Testis (tissue), 5 donors: ENCODE measurements at places on chromosomes 12 and 14.

GRCh38 chr12:24688601-24689000 lies 260.3 kb downstream of the BCAT1 start:
- DNase-seq: no peak

GRCh38 chr14:72607386-72608130 lies 286.3 kb downstream of the DPF3 start:
- no peak for DNase-seq

GRCh38 chr12:42261708-42262107 lies 23.7 kb upstream of the YAF2 start:
- no peak for DNase-seq

GRCh38 chr12:111160350-111161241 lies 208.3 kb downstream of the PHETA1 start:
- DNase-seq: no peak

DNA sequence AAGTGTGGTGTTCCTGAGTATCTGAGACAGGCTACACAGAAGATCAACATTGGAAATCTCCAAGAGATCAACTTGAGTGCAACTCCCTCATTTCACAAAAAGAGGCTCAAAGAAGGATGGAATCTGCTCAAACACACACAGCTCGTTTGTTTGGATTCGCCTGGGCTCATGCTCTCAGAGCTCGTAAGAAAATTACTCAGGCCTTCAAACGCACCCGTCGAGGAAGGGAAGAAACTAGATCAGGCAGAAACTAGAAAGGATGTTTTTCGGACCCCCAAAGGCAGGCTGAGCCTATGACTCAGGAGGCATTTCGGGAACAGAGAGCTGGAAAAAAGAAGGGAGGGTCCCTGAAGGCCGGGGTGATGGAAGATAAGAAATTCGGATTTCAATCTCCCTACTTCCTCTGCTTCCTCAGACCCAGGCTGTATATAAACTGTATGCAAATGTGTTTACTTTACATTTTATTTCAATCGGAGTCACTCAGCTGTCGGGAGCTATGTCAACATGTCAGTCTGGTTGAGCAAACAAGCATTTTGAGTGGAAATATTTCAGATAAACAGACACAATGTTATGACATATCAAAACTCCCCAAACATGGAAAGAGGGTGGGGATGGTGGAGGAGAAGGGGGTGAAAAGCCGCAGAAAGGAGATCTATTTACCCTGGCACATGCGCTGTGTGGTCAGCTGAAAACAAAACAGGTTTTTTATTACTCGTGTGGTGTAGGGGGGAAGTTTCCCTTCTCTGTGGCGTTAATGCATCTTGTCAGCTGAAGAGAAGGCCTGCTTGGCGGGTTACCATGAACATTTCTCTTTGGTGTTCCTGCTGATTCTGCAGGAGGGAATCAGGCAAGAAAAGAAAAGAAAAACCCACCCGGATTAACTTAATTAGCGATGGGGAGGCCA lies 129.1 kb upstream of the TBX3 start:
- DNase-seq: no peak

- no peak for DNase-seq
These were observed 151.5 kb upstream of the PARP11 start for GRCh38 chr12:4024701-4025100.

DNA sequence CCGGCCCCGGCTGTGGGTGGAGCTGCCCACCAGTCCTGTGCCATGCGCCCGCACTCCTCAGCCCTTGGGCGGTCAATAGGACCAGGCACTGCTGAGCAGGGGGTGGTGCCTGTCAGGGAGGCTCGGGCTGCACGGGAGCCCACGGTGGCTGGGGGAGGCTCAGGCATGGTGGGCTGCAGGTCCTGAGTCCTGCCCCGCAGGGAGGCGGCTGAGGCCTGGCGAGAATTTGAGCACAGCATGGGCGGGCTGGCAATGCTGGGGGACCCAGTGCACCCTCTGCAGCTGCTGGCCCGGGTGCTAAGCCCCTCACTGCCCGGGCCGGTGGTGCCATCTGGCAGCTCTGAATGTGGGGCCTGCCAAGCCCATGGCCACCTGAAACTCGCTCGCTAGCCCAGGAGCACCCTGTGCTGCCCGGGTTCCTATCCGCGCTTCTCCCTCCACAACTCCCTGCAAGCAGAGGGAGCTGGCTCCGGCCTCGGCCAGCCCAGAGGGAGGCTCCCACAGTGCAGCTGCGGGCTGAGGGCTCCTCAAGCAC lies 1371.1 kb downstream of the FSCB start:
- DNase-seq: no peak
